ENCODE measurements at places on chromosomes 13 and 19.

GRCh38 chr19:32129141-32129540 is 216.3 kb upstream of the ZNF507 start:
- DNase-seq, result no peak

- DNase-seq, result no peak
Observed at GRCh38 chr19:41554907-41555306, 21.1 kb upstream of the CEACAM21 start.

- DNase-seq, result no peak
Observed at GRCh38 chr13:111281751-111282311, 38.6 kb upstream of the TEX29 start.

DNA sequence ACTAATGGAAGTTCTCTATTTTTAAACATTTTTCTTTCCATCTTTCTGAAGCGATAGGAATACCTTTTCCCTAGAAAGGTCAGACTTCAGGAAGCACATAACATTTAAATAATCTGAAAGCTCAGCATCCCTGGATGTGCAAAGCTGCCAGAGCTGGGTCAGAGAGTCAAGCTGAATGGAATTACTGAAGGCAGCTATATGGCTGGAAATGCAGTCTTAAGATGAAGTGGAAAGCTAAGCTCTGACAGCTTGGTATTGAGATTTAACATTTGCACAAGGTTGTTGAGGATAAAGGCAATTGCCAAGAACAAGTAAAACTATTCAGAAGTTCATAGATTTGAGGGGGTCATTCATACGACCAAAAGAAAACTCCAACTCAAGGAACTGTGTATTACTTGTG is 28.8 kb downstream of the HTR2A start:
- DNase-seq, result no peak

GRCh38 chr19:8206147-8207087 is 2.8 kb upstream of the CERS4 start:
- DNase-seq, result no peak

- DNase-seq, result no peak
Observed at GRCh38 chr19:46596008-46596407, 5.1 kb upstream of the CALM3 start.

DNA sequence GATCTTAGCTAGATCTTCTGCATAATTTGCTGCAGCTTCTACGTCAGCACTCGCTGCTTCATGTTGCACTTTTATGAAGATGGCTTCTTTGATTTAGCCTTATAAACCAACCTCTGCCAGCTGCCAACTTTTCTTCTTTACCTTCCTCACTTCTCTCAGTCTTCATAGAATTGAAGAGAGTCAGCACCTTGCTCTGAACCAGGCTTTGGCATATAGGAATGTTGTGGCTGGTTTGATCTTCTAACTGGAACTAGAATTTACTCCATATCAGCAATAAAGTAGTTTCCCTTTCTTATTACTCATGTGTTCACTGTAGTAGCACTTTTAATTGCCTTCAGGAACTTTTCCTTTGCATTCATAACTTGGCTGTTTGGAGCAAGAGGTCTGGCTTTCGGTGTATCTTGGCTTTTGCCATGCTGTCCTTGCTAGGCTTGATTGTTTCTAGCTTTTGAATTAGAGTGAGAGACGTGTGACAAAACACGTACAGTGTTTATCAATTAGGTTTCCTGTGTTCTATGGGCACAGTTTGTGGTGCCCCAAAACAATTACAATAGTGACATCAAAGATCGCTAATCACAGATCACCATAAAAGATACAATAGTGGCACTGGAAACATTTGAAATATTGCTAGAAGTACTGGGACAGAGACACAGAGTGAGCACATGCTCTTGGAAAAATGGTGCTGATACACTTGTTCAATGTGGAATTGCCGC is 50.7 kb downstream of the NDFIP2 start:
- DNase-seq, result no peak

- DNase-seq, result no peak
Observed at GRCh38 chr13:112253631-112254030, 122.5 kb upstream of the SPACA7 start.

- no peak for DNase-seq
Observed at GRCh38 chr19:45451850-45452387, 15.9 kb upstream of the FOSB start.

DNA sequence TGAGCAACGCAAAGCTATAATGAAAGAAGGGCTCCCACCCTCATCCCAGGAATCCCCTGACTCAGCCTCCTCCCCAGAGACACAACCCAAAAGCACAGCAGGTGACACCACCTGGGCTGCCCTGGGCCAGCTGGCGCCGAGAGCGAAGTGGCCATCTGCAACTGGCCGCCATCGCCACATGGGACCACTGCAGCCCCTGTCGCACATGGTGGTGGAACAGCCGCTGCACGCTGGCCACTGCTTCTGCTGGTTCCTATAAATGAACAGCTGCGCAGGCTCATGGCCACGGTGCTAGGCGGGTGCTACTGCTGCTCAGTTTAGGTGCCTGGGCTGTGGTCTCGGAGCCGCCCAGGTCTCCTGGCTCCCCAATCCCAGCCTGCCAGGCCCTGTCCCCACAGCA is 11.6 kb upstream of the ISYNA1 start:
- no peak for DNase-seq

- no peak for DNase-seq
Observed at GRCh38 chr19:6693056-6693471, 23.1 kb upstream of the TNFSF14 start.

DNA sequence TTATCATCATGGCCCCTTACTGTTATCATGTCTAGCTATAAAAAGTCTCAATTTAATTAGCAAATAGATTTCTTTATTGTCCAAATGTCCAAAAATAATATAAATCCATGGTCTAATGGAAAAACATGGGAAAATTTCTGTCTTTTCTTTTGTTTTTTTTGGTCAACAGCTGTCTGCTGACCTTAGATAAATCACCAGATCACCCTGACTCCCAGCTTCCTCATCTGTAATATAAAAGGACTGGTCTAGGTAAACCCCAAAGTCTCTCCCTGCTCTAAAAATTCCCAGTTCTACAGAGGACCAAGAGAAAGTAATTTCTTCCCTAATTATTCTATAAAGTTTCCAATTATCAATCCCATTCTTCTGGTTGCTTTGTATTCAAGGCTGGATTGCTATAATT is 30.7 kb upstream of the RCBTB2 start:
- DNase-seq, result no peak

GRCh38 chr19:12873891-12874745 is 7.1 kb downstream of the DNASE2 start:
- no peak for DNase-seq
